Mesenchymal stem cell (in vitro differentiated cells and primary cell): ENCODE measurements at places on chromosomes 5 and 9.

GRCh38 chr9:114433086-114433485, 45.3 kb upstream of the AKNA start:
- DNase-seq, result no peak

- peak; percentile 8 for DNase-seq
Measured at GRCh38 chr5:17302106-17302505, 84.7 kb downstream of the BASP1 start.

DNA sequence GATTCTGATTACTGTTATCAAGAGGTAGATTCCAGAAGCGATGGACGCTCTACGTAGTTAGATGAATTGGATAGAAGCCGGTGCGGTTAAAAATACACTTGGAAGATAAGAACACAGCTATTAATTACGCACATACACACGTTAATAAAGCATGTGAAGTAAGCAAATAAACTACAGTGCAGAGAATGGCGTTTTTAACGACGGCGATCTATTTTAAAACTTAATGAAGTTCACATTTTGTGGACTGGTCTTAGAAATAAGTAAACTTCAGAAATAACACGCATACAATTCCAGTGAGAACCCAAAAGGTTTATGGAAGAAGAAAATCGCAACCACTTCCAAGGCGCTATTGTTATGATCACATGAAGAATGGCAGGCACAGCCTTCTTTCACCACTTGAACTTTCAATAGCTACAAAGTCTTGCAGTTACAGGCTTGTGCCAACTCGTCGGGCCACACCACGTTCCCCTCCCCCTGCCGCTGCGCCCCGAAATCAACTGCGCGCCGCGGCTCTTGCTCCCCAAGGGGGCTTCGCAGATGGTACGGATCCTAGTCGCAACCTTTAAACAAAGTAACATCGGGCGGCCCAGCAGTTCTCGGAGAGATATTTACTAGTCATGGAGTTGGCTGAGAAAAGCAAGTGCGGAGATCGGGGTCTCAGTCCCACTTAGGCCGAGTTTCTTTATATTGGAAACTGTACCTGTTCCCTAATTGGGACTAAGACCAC, 866 bp upstream of the SEMA6A start:
- peak; percentile 74 for DNase-seq

GRCh38 chr5:181099602-181100086, 31.3 kb downstream of the OR2V1 start:
- no peak for DNase-seq
